ENCODE measurements at places on chromosomes 11 and 22.

GRCh38 chr22:49660321-49660720, 167.4 kb downstream of the BRD1 start:
- no peak for DNase-seq
- H3K4me1 ChIP-seq: no peaks in the 10 kb centered on the region
- H3K36me3 ChIP-seq: no peaks in the 10 kb centered on the region
- no peak overlapping the region for H3K4me3 ChIP-seq

DNA sequence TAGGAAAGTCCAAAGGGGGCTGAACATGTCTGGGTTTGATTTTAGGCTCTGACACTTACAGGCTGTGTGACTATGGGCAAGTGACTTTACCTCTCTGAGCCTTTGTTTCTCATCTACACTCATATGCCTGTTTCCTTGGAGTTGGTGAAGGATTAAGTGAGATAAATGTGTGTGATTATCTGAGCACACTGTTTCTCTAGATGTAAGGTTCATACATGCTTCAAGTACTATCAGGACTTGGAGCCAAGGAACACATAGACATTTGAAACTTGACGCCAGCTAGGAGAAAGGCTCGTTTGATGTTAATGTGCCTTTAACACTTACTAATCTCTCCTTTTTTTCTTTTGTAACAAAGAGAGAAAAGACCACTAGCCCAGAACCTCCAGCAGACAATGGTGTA, 9.7 kb downstream of the CRYBB1 start:
- no peaks in the 10 kb centered on the region for H3K4me1 ChIP-seq
- no peak for DNase-seq
- no peak overlapping the region for H3K27ac ChIP-seq
- H3K4me3 ChIP-seq: no peak overlapping the region
- H3K36me3 ChIP-seq: no peaks in the 10 kb centered on the region
- H3K27me3 ChIP-seq: no peaks in the 10 kb centered on the region

- peaks cover 46% of the 10 kb centered on the region for H3K36me3 ChIP-seq
- no peak overlapping the region for H3K4me3 ChIP-seq
- H3K4me1 ChIP-seq: no peaks in the 10 kb centered on the region
- no peak for DNase-seq
- peak overlapping the region; percentile 59 for H3K27ac ChIP-seq
These were observed 29.9 kb downstream of the CTNND1 start for GRCh38 chr11:57791321-57792059.

GRCh38 chr11:69123593-69124545, 31.9 kb upstream of the SMIM38 start:
- H3K4me1 ChIP-seq: peaks cover 40% of the 10 kb centered on the region
- H3K36me3 ChIP-seq: no peaks in the 10 kb centered on the region
- DNase-seq: no peak
- peak overlapping the region; percentile 23 for H3K27ac ChIP-seq
- H3K4me3 ChIP-seq: no peak overlapping the region

GRCh38 chr11:61976813-61977475, 9.5 kb upstream of the FTH1 start:
- no peaks in the 10 kb centered on the region for H3K27me3 ChIP-seq
- no peak overlapping the region for H3K4me3 ChIP-seq
- DNase-seq: no peak
- no peaks in the 10 kb centered on the region for H3K36me3 ChIP-seq
- peaks cover 59% of the 10 kb centered on the region for H3K4me1 ChIP-seq

DNA sequence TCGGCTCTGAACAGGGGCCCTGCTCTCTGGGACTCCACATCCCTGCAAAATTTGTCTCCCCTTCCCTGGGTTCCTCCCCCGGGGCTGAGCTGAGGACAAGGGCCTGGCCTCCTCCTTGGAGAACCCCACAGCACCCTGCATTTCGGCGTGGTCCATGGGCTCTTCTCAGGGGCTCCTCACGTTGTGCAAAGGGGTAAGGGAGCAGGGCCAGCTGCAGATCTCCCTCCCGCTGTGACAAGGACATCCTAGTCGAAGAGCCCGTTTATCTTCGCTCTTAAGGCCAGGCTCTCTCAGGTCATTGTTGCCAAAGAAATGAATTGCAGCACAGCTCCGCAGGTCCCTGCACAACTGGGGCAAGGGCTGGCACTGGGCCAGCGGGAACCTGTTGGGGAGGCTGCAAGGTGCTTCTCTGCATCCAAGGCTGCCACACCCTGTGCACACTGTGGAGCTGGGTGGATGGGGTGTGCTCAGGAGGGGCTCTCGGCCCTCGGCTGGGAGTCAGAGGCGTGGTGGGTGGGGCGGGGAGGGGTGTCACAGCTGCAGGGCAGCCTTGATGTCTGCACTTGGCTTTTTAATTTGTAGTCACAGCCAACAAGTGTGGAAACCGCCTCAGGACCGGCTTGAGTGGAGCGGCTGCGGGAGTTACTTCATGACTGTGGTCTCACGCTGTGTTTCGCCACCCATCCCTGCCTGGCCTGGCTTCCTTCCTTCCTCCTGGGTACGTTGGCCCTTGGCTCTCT, 26.6 kb upstream of the SEPTIN5 start:
- no peaks in the 10 kb centered on the region for H3K27me3 ChIP-seq
- no peaks in the 10 kb centered on the region for H3K36me3 ChIP-seq
- H3K4me1 ChIP-seq: peaks cover 5% of the 10 kb centered on the region

Measured in right atrium auricular region (tissue), 2 donors.